ENCODE measurements at places on chromosomes 5 and 9. TPM values are rescaled to one million over a fixed set of nuclear protein-coding genes. Genes with fewer than 3 reads are reported as not detected.

- no peak for DNase-seq
- H3K4me3 ChIP-seq: no peak overlapping the region
- no peaks in the 10 kb centered on the region for H3K36me3 ChIP-seq
- H3K27ac ChIP-seq: no peak overlapping the region
These were observed 49.2 kb upstream of the TNC start for GRCh38 chr9:115167175-115167574.

DNA sequence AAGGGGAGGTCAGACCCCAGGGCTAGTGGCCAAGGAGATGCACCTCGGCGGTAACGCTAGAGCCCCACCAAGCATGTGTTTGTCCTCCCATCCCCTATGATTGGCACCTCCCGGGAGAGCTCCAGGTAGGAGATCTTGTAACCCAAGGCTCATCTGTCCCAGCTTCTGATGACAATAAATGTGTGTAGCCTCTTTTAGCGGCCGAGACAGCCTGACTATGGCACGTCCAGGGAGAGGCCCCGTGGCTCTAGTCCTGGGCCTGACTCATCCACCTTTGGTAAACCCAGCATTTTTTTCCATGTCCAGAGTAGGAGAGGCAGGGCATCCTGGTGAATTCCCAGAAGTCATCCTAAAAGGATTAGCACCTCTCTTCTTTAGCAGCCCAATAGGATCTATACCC is 39.2 kb downstream of the IRF1 start:
- H3K4me1 ChIP-seq: peaks cover 9% of the 10 kb centered on the region
- H3K36me3 ChIP-seq: no peaks in the 10 kb centered on the region
- no peak for DNase-seq

DNA sequence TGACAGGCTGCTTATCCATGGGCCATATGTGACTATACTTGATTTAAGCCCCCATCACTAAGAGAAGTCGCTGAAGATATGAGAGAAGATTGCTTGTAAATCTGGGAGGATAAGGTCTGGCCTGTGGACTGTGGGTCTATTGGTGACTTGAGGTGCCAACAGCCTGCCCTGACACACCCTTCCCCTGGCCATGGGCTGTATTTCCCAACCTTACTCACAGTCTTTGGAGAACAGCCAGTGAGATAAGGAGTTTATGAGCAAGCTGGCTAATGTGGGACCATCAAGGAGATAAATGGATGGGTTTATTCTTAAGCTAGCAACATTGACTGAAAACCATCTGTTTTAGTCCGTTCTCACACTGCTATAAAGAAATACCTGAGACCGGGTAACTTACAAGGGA is 231.3 kb downstream of the ZSWIM6 start:
- no peak overlapping the region for H3K4me3 ChIP-seq
- no peak for DNase-seq
- H3K36me3 ChIP-seq: no peaks in the 10 kb centered on the region
- no peak overlapping the region for H3K27ac ChIP-seq
- no peaks in the 10 kb centered on the region for H3K4me1 ChIP-seq

- no peak overlapping the region for H3K27ac ChIP-seq
- H3K4me3 ChIP-seq: no peak overlapping the region
These were observed 143.4 kb upstream of the APC start for GRCh38 chr5:112594095-112594850.

DNA sequence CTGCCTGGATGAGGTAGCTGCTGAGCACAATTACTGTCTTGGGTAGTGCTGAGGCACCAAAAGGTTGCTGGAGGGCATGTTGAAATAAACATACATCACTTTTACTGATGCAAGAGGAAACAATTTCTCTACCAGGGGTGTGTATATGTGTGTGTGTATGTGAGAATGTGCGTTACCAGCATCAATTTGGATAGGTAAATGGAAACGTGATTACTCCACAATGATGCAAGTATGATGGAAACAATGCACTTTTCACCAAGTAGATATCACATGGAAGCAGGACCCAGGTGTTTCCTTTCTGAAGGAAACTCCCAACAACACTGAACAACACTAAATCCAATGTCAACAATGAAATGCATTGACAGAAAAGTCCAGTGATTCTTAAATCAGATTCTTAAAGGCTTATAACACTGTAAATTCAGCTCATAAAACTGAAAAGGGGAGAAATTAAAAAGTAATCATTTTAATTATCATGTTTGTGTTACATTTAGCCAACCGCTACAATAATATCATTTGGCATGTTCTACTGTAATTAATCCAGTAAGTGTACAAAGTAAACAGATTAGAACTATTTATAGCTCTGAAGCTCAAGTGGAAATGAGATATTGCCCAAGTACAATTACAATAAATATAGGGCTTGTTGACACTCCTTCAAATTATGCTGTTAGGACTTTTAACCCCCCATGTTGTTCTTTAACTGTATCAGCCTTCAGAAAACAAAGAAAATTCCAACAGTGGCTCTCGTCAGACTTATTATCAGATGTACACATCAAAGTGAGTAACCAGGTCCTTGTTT is 25.3 kb downstream of the YIPF5 start:
- DNase-seq: peak; percentile 97
- no peaks in the 10 kb centered on the region for H3K36me3 ChIP-seq
- no peaks in the 10 kb centered on the region for H3K27me3 ChIP-seq

GRCh38 chr5:24163091-24163490 is 481.7 kb downstream of the CDH10 start:
- no peak overlapping the region for H3K4me3 ChIP-seq
- H3K4me1 ChIP-seq: no peaks in the 10 kb centered on the region
- H3K27me3 ChIP-seq: no peaks in the 10 kb centered on the region

GRCh38 chr5:149667829-149668330 is 62.2 kb upstream of the PPARGC1B start:
- H3K27me3 ChIP-seq: peaks cover 3% of the 10 kb centered on the region
- DNase-seq: no peak
- H3K4me3 ChIP-seq: no peak overlapping the region
- H3K36me3 ChIP-seq: no peaks in the 10 kb centered on the region
- no peak overlapping the region for H3K27ac ChIP-seq
- H3K4me1 ChIP-seq: no peaks in the 10 kb centered on the region

GRCh38 chr5:4212981-4213819 is 617.6 kb downstream of the IRX1 start:
- no peak for DNase-seq
- H3K27me3 ChIP-seq: no peaks in the 10 kb centered on the region
- H3K4me1 ChIP-seq: no peaks in the 10 kb centered on the region
- no peak overlapping the region for H3K4me3 ChIP-seq
- no peaks in the 10 kb centered on the region for H3K36me3 ChIP-seq

GRCh38 chr5:151202381-151203139 is 21.3 kb downstream of the CCDC69 start:
- no peaks in the 10 kb centered on the region for H3K27me3 ChIP-seq
- H3K4me1 ChIP-seq: peaks cover 8% of the 10 kb centered on the region
- H3K27ac ChIP-seq: no peak overlapping the region
- no peaks in the 10 kb centered on the region for H3K36me3 ChIP-seq

DNA sequence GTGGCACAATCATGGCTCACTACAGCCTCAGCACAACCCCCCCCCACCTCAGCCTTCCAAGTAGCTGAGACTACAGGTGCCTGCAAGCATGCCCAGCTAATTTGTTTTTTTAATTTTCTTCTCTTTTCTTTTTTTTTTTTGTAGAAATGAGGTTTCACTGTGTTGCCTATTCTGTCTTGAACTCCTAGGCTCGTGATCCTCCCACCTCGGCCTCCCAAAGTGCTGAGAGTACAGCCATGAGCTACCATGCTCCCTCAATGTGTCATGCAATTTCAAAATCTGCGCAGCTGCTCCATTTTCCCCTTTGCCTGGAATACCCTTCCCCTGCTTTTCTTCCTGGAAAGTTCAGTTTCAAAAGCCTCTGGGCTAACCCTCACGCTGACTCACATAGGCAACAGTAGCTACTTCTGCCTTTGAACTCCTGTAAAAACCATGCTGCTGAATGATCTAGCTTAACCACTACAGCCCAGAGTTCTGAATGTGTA is 71.0 kb upstream of the IL7R start:
- H3K4me3 ChIP-seq: no peak overlapping the region
- no peaks in the 10 kb centered on the region for H3K27me3 ChIP-seq
- DNase-seq: no peak
- H3K36me3 ChIP-seq: no peaks in the 10 kb centered on the region
- H3K4me1 ChIP-seq: peaks cover 19% of the 10 kb centered on the region

DNA sequence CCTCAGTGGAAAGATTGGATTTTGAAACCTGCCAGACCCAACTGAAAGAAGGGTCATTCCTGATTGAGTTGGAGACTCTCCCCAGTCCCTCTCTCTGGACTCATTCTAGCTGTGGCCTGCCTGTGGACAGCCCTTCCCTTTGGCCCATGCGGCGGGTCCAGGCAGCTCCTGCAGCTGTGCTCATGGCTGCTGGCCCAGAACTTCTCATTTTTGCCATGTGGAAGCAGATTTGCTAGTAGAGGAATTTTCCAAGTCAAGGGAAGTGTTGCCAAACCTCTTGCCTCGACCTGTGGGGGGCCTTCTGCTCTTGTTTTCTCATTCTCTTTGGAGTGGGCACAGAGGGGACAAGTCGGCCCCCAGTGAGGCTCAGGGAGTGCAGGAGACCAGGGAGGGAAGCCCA is 89.2 kb downstream of the ANKRD33B start:
- no peaks in the 10 kb centered on the region for H3K4me1 ChIP-seq

GRCh38 chr5:163759000-163759704 is 253.7 kb downstream of the MAT2B start:
- peak; percentile 52 for DNase-seq
- H3K4me3 ChIP-seq: no peak overlapping the region
- peaks cover 47% of the 10 kb centered on the region for H3K4me1 ChIP-seq
- no peaks in the 10 kb centered on the region for H3K36me3 ChIP-seq
- H3K27me3 ChIP-seq: no peaks in the 10 kb centered on the region

DNA sequence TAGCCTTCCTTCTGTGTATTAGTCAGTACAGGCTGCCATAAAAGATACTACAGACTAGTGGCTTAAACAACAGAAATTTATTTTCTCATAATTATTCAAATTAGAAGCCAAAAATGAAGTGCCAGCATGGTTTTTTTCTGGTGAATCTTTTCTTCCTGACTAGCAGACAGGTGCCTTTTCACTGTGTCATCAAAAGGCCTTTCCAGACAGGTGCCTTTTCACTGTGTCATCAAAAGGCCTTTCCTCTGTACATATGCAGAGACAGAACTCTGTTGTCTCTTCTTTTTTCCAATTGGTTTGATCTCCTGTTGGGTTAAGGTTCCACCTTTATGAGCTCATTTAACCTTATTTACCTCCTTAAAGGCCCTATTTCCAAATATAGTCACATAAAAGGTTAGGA is 599.9 kb downstream of the ISL1 start:
- no peak overlapping the region for H3K27ac ChIP-seq
- H3K27me3 ChIP-seq: no peaks in the 10 kb centered on the region
- no peaks in the 10 kb centered on the region for H3K4me1 ChIP-seq
- DNase-seq: no peak

DNA sequence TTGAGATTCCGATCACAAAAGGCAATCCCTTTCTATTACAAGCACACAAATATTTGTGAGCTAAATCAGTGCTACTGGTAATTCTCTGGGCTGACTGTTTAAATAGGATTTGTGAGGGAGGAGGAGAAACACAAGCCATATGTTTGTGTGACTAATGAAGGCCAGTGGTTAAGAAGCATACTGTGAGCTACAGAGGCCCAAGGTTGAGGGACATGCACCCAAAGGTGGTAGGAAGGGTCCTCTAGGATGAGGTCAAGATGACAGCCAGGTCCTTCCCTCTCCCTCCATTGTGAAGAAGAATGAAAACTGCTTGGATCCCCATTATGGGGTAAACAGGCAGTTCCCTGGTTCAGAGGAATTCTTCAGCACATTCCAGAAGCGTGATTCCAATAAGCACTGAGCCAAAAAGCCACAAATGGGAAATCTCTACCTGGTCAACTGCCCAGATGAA is 83.9 kb downstream of the SPOCK1 start:
- peak overlapping the region; percentile 3 for H3K27ac ChIP-seq
- H3K27me3 ChIP-seq: no peaks in the 10 kb centered on the region
- no peak overlapping the region for H3K4me3 ChIP-seq
- H3K4me1 ChIP-seq: peaks cover 14% of the 10 kb centered on the region
- peak; percentile 11 for DNase-seq

DNA sequence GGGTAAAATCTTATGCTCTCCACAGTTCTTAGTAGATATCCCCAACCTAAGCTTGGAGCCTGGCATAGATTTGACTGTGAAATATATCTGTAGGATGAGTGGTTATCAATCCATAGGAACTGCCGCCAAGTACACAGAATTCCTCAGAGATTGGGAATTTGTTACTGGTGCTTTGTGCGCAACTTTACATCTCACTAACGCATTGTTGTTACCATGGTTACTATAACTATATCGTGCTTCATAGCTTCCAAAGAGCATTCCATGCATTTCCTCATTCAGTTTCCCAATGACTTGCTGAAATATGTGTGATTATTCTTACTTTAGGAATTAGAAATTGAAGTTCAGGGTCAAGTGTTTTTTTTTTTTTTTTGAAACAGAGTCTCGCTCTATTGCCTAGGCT is 9.5 kb upstream of the GGTA1 start:
- H3K27me3 ChIP-seq: peaks cover 7% of the 10 kb centered on the region
- no peak for DNase-seq
- no peaks in the 10 kb centered on the region for H3K4me1 ChIP-seq
- no peak overlapping the region for H3K4me3 ChIP-seq

DNA sequence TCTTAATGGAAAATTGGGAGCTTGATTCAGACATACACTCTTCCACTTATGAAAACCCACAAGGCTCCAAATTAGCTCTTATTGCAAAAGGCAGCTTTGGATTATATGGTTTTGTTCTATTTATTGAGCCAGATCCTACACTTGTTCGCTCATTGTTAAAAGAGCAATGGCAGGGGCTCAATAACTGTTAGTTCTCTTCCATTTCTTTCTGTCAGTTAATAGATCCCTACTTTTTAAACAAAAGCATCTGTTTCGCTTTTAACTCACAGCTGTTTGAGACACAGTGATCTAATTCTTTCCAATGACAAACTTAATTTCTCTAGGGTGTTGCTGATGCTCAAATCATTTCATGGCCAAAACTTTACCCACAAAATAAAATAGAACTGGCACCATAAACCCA is 11.7 kb downstream of the C5 start:
- H3K4me1 ChIP-seq: no peaks in the 10 kb centered on the region
- no peaks in the 10 kb centered on the region for H3K27me3 ChIP-seq
- H3K36me3 ChIP-seq: no peaks in the 10 kb centered on the region
- no peak overlapping the region for H3K27ac ChIP-seq
- no peak for DNase-seq

DNA sequence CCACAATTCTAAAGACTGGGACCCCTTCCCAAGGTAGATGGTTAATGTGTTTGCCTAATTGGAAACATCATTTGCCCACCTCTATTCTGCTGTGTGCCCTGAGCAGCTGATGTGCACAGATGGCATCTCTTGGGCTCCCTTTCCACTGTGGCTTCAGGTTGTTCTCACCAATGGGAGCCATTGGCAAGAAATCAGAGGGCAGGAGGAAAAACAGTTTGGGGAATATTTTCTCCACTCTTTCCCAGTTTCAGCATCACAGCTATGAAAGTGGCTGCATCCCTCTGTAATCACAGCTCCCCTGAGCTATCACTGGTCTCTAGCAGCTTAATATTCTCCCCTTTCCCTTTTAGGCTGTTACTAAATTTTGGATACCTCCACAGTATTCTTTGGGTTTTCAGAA is 911.6 kb upstream of the SEMA6A start:
- no peaks in the 10 kb centered on the region for H3K36me3 ChIP-seq
- H3K4me1 ChIP-seq: no peaks in the 10 kb centered on the region
- no peak overlapping the region for H3K4me3 ChIP-seq
- H3K27ac ChIP-seq: no peak overlapping the region

Gene TPM2
- 257 TPM for total RNA-seq

Gene GKAP1
- total RNA-seq: 2.5 TPM

Gene SLC2A6
- total RNA-seq: 35.7 TPM

Gene ABHD17B
- 16.7 TPM for total RNA-seq

Gene PKD2L2
- not detected for total RNA-seq

Gene ATP10B
- total RNA-seq: not detected

Gene UBTD2
- total RNA-seq: 22.6 TPM

Gene PROB1
- 1.9 TPM for total RNA-seq

Gene TBC1D2
- total RNA-seq: 3.6 TPM

Gene COL23A1
- total RNA-seq: not detected

Gene TMEM252
- not detected for total RNA-seq

Gene CYLC2
- not detected for total RNA-seq

Gene SCGB3A1
- total RNA-seq: not detected
